Nucleus accumbens (tissue), 56 donors: ENCODE measurements at places on chromosomes 4 and X.

DNA sequence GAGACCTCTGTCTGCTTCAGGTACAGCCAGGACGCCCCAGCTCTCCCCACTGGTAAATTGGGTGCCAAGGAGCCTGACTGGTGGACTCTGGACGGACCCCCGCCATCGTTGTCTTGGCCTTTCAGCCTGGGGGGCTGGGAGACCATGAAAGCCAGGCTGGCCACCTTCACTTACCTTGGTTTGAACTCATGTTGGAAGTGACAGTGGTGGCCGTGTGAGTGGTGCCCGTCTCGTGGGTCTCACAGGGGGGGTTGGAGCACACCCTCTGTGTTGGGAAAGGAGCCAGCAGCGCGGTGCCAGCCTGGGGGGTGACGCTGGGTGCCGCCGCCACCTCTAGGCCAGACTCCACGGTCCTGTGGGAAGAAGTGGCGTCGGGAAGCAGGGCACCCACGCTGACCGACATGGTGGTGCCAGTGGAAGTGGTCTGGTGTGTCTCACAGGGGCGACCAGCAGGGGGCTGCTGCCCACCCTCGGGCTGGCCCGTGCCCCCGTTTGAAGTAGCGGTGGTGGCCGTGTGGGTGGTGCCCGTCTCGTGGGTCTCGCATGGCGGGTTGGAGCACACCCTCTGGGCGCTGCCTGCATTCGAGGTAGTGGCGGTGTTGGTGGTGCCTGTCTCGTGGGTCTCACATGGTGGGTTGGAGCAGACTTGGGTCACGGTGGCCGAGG, 9.6 kb upstream of the RENBP start:
- no peak for DNase-seq

GRCh38 chrX:149004936-149005335, 500.2 kb downstream of the IDS start:
- no peak for DNase-seq

DNA sequence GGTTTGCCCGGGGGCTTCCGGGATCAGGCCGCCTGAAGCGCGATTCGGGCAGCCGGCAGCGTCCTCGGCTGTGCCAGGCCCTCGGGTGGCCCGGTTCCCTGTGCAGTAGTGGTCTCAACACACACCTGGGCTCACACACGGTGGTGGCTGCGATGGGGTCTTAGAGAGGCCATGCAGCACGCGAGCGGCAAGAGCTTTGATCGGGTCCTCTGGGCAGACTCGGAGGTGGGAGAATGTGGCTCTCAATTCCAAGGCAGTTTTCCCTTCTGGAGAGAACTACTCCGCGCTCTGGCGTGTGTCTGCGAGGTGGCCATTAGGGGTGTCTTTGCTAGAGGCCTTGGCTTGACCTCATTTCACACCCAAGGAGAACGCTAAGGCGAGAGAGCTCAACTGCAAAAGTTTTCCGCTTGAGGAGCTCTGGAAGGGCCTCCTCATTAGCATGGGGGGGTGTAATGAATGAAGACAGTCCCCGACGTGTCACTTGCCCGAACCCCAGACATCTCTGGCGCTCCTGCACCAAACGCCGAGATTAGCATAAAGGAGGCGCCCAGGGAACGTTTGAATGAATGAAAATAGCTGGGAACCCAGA, 771 bp upstream of the RBPJ start:
- DNase-seq, result peak; percentile 81

GRCh38 chr4:13378973-13379759, 105.0 kb downstream of the RAB28 start:
- no peak for DNase-seq

GRCh38 chrX:70279081-70279480, 2.9 kb upstream of the RAB41 start:
- no peak for DNase-seq

DNA sequence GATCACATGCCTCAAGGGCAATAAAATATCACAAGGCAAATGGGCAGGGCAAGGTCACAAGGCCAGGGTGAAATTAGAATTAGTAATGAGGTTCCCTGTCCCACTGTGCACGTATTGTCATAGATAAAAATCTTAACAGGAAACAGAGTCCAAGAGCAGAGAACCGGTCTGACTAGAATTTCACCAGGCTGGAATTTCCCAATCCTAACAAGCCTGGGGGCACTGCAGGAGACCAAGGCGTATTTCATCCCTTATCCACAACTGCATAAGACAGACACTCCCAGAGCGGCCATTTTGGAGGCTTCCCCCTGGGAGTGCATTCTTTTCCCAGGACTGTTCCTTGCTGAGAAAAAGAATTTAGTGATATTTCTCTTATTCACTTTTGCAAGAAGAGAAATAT, 25.9 kb upstream of the PRDM5 start:
- DNase-seq, result no peak

GRCh38 chrX:47751670-47752069, 85.0 kb upstream of the ZNF81 start:
- no peak for DNase-seq

DNA sequence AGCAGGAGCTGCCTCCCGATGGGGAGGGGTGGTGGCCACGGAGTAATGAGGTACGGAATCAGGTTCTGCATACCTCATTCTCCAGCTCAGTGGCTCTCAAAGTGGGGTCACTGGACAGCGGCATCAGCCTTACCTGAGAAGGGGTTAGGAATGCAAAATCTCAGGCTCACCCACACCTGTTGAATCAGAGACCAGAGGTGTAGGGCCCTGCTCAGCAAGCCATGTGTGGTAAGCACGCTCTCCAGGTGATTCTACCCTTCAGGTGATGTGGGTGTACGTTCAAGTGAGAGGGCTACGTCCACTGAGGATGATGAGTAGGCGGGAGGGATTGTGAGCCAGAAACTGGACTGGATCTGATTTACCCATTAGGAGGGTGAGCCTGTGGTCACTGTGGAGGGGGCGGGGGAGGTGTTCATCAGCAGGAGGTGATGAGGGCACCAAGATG, 65.8 kb downstream of the ANAPC4 start:
- DNase-seq, result no peak

DNA sequence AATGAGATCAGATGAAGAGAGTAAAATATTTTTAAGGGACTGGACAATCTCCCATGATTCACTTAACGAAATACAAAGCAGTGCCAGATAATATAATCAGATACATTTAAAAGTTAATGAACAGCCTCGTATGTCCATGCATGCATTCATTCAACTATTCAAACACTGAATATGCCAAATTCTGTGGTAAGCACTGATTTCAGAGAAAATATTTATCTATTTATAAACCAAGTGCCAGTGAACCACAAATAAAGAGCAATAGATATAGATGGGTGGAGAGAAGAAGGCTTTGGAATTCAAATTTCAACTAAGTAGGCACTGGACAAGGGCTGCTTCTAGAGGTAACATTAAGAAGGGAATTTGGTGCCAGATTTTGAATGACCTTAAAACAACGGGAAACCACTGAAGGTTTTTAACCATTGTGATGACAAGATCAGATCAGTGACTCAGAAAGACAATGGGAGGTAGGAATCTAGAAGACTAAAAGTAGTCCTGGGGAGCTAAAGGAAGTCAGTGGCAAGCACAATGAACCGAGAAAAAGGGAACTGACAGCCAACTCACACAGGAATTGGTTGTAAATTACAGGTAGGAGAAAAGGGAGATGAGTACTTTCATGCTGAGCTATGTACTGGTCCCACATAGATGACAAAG, 14.2 kb downstream of the ELOVL6 start:
- no peak for DNase-seq

- DNase-seq, result peak; percentile 1
These were observed 85.5 kb downstream of the CT47B1 start for GRCh38 chrX:120790118-120790517.

GRCh38 chrX:28585767-28586166, 1.5 kb upstream of the IL1RAPL1 start:
- DNase-seq, result no peak

DNA sequence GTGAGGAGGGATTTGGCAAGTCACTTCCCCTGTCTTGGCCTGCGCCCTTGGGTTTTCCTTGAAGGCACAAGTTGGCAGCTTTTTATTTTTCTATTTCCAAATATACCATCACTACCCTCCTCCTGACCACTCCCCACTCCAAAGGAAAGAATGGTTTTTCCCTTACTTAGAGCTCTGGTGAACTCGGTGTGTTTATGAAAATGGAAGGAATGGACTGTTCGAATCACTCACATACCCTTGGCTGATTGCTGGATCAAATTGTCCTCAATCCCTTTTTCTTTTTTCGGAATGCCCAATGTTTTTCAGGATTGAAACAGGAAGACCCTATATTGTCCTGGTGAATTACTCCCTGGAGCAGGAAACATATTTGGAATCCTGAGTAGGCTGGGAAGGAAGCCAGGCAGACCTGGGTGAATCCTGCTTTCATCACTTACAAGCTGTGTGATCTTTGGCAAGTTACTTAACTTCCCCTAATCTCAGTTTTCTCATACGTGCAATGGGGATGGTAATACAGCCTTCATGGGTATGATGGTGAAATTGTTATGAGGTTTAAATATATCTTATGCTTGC, 70.7 kb downstream of the RTL5 start:
- DNase-seq, result no peak

DNA sequence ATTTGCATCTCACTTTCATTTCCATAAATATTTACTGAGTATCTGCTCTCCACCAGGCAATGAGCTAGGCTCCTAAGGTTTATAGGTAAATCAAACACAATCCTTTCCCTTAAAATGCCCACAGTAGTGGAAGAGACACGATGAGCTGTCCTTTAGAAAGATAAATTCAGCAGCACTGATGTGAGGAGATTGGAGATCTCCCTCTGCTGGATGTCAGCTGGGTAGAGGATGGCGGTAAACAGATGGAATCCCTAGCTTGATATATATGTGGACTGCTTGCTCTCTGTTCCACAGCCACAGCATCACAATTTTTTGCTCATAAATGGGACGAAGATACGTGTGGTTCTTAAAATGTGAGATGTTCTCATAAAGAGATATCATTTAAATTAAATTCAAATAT, 216.4 kb upstream of the RASGEF1B start:
- DNase-seq, result peak; percentile 5

- peak; percentile 3 for DNase-seq
These were observed at the start of gene NLGN4X for GRCh38 chrX:6228720-6229119. Gene NLGN4X (minus strand): TSS chrX:6228867. CDS start chrX:6151466, 77,401 bp downstream.

GRCh38 chr4:83282049-83282535, 2.5 kb downstream of the COQ2 start:
- DNase-seq, result no peak

GRCh38 chr4:54165438-54165837, 63.7 kb upstream of the PDGFRA start:
- DNase-seq, result no peak

DNA sequence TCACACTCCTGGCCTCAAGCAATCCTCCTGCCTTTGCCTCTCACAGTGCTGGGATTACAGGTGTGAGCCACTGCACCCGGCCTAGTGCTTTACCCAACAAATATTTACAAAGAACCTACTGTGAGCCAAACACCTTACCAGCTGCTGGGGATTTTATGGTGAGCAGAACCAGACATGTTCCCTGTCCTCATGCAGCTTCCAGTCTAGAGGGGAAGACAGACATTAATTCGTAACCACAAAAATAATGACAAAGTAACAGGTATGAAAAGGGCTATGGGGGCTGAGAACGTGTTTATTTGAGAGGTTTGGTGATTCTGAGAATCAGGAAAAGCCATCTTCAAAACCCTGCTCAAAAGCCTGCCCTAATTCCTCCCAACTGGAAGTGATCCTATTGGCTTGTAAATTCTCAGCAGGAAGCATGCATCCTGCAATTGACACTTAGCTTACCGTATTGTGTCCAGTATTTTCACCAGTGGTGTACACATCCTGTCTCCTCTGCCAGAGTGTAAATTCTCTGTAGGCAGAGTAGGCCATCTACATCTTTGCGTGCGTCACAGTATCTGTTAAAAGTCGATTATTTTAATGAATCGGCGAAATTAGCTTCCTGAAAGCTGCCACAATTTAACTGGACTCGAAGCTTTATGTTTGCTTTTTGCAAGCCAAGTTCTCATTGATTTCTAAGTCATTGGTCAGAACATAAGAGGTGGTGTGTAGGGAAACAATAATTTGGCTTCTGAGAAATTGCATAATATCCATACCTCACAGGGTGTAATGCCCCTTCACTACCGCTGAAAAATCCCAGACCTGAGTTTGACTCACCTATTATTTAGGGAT, 67.0 kb downstream of the TMEM156 start:
- no peak for DNase-seq

DNA sequence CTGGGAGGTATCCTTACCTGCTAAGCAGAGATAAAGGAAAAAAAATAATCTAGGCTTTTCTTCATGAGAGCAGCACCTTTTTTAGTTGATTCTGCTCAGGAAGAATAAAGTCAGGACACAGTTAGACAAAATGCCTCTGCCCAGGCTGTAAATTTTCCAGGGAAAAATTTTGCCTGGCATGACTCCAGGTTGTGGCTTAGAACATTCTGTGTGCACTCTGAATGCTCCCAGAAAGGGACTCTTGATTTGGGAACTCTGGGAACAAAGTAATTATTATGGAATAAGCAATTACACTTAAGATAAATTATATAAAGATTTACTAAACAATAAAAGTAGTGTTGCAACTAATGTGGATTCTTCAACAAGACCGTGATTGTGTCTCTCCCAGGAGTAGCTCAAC, 826.2 kb upstream of the TENM3 start:
- no peak for DNase-seq

DNA sequence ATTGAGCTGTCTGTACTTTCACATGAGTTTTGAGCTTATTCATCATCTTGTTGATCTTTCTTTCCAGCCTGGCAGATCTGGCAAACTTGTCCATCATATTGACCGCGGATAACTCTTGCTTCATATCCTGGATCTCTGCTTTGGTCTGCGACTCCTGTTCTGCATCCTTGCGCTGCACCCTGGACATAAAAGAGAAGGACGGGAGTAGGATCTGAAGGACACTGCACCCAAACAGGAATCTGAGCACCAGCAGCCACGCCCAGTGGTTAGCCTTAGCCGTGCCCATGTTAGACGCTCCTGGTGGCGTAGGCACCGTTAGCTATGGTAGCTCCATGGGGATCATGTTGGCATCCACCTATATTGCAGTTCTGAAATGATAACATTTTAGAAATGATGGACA, 56.6 kb downstream of the LARP7 start:
- DNase-seq, result no peak

DNA sequence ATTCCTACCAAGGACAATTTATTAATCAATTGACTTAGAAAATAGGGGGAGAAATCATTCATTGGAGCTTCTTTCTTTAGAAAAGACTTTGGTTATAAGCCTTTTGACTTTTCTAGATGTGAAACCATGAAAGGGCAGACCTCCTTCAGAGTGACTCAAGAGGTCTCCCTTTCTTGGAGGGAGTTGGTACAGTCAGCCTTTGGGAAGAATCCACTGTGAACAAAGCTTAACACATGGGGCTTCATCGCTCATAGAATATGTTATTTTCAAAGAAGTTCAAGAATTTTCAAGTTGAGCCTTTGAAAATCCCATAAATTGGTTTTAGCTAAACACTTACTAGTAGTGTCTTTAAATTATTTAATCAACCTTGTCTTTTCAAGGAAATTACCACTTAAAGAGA, 28.0 kb downstream of the RIPPLY1 start:
- no peak for DNase-seq

DNA sequence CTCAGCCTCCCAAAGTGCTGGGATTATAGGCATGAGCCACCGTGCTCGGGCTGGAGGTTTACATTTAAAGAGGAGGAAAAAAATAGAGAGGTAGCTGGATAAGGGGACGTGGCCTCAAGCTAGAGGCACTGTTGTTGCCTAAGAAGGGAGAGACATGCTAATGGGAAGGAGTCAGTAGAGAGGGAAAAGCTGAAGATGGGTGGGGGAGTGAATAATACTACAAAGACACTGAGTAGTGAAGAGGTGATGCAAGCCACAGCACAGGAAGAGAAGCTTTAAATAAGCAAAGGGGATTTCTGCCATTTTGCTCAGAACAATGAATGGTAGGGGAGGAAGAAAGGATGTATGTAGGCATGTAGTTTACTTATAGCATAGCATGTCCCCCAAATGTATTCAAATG, 11.5 kb upstream of the AP1S2 start:
- no peak for DNase-seq
